Testis (tissue), 5 donors: ENCODE measurements at places on chromosomes 5 and 9.

GRCh38 chr9:106432631-106433030, 430.3 kb upstream of the ZNF462 start:
- no peak overlapping the region for H3K4me3 ChIP-seq
- H3K27me3 ChIP-seq: no peaks in the 10 kb centered on the region
- no peaks in the 10 kb centered on the region for H3K4me1 ChIP-seq
- H3K27ac ChIP-seq: no peak overlapping the region

DNA sequence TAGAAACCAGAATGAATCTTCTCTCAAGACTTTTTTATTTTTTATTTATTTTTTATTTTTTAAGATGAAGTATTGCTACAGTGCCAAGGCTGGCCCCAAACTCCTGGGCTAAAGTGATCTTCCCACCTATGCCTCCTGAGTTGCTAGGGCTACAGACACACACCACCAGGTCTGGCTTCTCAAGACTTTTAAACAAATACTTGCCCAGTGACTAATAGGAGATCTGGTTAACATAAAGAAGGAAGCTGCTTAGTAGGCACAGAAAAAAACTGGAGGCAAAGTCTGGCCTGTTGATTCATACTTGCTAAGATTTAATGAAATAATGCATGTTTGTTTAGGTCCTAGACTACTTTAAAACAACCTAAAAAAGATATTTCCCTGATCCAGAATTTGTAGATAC, 43.8 kb downstream of the SLC38A9 start:
- peaks cover 8% of the 10 kb centered on the region for H3K4me1 ChIP-seq
- no peak for DNase-seq
- H3K27ac ChIP-seq: no peak overlapping the region
- no peaks in the 10 kb centered on the region for H3K36me3 ChIP-seq

DNA sequence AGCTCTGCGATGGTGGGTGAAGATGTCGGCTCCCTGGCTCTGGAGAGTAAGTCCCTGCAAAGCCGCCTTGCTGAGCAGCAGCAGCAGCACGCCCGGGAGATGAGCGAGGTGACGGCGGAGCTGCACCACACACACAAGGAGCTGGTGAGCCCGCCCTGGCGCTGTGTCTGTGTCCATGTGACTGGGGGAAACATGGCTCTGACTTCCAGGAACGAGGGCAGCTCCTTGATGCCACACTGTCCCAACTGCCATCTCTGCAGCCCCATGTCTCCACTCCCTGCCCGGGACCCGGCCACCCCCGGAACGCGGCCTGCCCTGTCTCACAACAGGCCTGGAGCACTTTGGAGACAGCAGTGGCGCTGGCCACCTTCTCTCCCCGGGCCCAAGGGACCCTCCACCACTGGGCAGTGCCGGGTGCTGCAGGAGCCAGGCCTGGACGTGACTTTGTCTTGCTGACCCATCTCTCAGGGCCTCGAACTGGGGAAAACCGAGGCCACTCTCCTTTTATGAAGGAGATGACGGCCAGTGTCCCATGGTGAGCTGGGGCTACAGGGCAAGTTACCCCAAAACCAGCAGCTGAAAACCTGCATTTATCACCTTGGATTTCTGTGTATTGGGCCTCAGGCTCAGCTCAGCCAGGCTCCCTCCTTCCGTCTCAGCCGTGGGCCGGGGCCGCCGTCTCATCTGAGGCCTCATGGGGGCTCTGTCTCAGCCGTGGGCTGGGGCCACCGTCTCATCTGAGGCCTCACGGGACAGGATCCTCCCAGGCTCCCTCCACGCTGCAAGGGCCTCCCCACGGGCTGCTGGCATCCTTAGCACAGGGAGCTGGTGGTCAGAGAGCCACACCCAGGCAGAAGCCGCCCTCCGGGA, 28.6 kb downstream of the CEP72 start:
- H3K27me3 ChIP-seq: no peaks in the 10 kb centered on the region
- no peak overlapping the region for H3K4me3 ChIP-seq
- no peaks in the 10 kb centered on the region for H3K36me3 ChIP-seq
- no peak overlapping the region for H3K27ac ChIP-seq
- no peak for DNase-seq

- no peaks in the 10 kb centered on the region for H3K36me3 ChIP-seq
- H3K4me1 ChIP-seq: no peaks in the 10 kb centered on the region
- DNase-seq: peak; percentile 22
- H3K4me3 ChIP-seq: no peak overlapping the region
- no peak overlapping the region for H3K27ac ChIP-seq
Measured at GRCh38 chr5:26121338-26121737, 917.0 kb downstream of the CDH9 start.

- no peaks in the 10 kb centered on the region for H3K4me1 ChIP-seq
- H3K27ac ChIP-seq: no peak overlapping the region
- H3K27me3 ChIP-seq: no peaks in the 10 kb centered on the region
Measured at GRCh38 chr5:95873351-95873750, 50.8 kb upstream of the GLRX start.

DNA sequence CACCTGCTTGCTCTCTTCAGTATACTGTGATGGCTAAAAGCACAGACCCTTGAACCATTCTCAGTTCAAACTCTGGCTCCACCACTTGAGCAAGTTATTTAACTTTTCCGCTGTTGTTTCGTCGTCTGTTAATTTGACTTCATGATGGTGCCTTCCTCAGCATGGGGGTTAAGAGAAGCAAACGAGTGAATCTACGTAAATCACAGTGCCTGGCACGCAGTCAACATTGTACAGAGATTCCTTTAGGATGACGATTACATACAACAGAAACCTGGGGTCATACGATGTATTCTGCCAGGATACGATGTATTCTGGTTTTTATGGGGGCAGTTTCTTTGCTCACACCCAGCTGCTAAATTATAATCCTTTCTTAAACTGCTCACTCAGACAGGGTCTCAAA, 515.6 kb downstream of the CCDC171 start:
- DNase-seq: no peak
- H3K27ac ChIP-seq: no peak overlapping the region
- H3K4me1 ChIP-seq: no peaks in the 10 kb centered on the region
- H3K27me3 ChIP-seq: no peaks in the 10 kb centered on the region
- no peak overlapping the region for H3K4me3 ChIP-seq

DNA sequence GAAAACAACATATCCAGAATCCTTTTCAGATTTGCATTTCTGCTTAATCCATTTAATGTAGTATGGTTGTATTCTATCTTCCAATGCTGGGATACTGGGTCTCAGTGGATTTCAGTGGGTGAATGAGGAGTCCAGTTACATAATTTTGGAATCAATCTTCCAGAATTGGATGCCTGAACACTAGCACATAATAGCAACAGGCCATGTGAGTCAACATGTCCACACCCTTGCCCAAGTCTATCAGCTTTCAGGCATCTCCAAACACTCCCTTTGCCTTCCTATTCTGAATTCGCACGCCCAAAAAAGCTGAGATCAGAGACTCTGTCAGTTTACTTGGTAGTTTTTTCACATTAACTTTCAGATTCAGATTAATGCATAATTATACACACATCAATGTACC, 202.6 kb downstream of the TSSK1B start:
- DNase-seq: no peak
- no peaks in the 10 kb centered on the region for H3K27me3 ChIP-seq
- no peaks in the 10 kb centered on the region for H3K4me1 ChIP-seq
- no peaks in the 10 kb centered on the region for H3K36me3 ChIP-seq
- H3K27ac ChIP-seq: no peak overlapping the region

- DNase-seq: no peak
- no peaks in the 10 kb centered on the region for H3K36me3 ChIP-seq
- no peak overlapping the region for H3K4me3 ChIP-seq
- no peak overlapping the region for H3K27ac ChIP-seq
Measured at GRCh38 chr9:120263836-120264235, 316.1 kb downstream of the CDK5RAP2 start.

GRCh38 chr5:147892696-147893296, 13.5 kb downstream of the C5orf46 start:
- no peak overlapping the region for H3K27ac ChIP-seq
- no peak overlapping the region for H3K4me3 ChIP-seq

DNA sequence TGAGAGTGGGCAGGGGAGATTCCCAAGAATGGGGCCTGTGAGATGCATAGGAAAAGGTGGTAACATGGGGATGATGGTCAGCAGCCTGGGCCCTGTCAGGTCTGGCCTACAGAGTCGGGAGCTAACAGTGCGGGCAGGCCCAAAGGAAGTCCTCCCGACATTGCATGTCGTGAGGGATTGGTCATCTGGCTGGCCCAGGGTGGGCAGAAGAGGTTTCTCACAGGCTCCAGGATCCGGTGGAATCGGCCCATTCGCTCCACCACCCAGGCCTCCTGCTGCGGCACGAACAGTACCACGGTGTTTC, 514 bp downstream of the STOML2 start:
- H3K4me3 ChIP-seq: peak overlapping the region; percentile 78
- peaks cover 12% of the 10 kb centered on the region for H3K4me1 ChIP-seq
- H3K36me3 ChIP-seq: no peaks in the 10 kb centered on the region
- H3K27ac ChIP-seq: peak overlapping the region; percentile 90
- H3K27me3 ChIP-seq: no peaks in the 10 kb centered on the region

DNA sequence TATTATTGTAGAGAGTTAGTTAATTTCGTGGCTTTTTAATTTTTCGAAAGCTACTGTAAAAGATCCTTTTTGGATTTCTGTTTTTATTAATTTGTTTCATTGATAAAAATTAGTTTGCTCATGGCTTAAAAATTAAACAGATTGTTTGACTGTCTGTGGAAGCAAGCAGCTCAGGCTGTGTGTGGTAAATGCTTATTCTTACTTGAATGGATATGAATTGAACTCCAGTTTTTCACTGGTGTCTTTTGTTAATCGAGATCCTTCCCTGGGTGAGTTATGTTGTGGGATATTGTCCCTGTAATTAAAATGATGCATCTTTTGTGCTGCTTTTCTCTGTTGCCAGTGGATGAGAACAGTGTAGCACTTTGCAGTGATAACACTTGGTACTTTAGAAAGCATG, 75.3 kb downstream of the PIK3R1 start:
- DNase-seq: no peak
- no peak overlapping the region for H3K4me3 ChIP-seq
- no peak overlapping the region for H3K27ac ChIP-seq
- peaks cover 49% of the 10 kb centered on the region for H3K4me1 ChIP-seq
- H3K36me3 ChIP-seq: no peaks in the 10 kb centered on the region

DNA sequence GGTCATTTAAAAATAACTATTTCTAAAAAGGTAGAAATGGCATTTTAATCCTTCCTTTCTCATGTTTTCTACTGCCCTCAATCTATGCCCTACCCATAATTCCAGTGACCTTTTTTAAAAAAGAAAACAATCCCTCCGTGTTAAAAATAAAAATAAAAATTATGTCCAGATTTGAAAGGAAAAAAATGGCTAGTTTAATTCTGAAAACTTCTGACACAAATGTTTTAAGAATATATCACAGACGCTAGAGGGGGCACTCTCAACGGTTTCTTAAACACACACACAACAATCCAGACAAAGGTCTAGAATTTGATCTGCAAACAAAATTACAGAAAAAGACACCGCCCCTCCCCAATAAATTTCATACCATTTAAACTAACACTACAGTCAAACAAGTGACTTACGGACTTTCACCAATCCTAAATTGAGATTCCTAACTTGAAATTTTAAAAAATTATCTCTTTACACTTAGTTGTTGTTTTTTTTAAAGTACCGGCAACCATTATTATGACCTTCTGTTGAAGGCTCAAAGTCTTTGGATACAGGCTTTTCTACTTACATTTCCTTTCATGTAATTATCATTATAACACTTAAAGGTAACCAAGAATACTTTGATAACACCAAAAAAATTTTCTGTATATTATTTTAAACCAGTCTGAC, 38.2 kb downstream of the CLINT1 start:
- peak; percentile 43 for DNase-seq
- H3K4me1 ChIP-seq: peaks cover 9% of the 10 kb centered on the region
- no peaks in the 10 kb centered on the region for H3K27me3 ChIP-seq
- no peaks in the 10 kb centered on the region for H3K36me3 ChIP-seq
- no peak overlapping the region for H3K4me3 ChIP-seq
- peak overlapping the region; percentile 20 for H3K27ac ChIP-seq

GRCh38 chr9:125744616-125745015, 2.6 kb upstream of the PBX3 start:
- DNase-seq: no peak
- no peaks in the 10 kb centered on the region for H3K27me3 ChIP-seq
- no peak overlapping the region for H3K27ac ChIP-seq
- H3K4me1 ChIP-seq: peaks cover 3% of the 10 kb centered on the region

DNA sequence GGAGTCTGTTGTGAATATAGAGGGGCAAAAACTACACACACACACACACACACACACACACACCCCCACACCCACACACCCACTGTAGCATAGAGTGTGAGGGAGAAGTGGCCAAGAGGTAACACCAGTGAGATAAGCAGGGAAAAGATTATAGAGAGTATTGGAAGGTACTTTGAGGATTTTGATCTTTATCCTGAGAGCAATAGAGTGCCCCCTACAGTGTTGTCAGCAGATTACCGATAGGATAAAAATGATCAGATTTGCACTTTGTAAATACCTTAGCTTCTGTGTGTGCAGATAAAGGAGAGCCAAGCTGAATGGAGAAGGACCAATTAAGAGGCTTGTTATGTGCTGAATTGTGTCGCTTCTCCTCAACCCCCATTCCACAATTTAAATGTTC, 32.3 kb downstream of the ERCC6L2 start:
- H3K4me1 ChIP-seq: no peaks in the 10 kb centered on the region
- DNase-seq: no peak
- H3K27me3 ChIP-seq: no peaks in the 10 kb centered on the region
- no peak overlapping the region for H3K4me3 ChIP-seq
- no peak overlapping the region for H3K27ac ChIP-seq

DNA sequence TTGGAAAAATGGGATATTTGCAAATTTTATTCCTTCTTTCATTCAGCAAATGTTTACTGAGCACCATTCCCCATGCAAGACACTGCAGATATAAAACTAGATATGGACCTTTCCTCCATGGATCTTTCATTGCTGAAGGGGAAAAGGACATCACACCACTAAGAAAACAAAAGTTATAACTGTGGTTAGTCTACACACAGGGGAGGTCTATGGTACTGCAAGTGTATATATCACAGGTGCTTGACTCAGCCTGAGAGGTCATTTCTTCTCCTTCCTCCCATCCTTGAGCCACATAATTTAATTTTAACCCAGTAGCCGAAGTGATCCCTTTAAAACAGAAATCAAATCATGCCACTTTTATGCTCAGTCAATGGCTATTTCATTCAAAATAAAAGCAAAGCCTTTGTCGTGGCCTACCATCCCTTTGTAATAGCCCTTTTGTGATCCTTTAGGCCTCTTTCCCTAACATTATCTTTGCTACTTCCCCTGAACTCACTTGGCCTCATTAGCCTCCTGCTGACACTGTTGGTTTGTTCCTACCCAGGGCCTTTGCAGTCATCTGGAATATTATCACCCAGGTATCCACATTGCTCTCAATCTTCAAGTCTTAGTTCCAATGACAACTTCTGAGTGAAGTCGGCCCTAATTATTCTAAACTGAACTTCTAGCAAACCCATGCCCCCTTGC, 213.2 kb downstream of the GABRB2 start:
- no peak for DNase-seq
- H3K36me3 ChIP-seq: no peaks in the 10 kb centered on the region
- no peaks in the 10 kb centered on the region for H3K27me3 ChIP-seq
- no peak overlapping the region for H3K4me3 ChIP-seq
- H3K27ac ChIP-seq: no peak overlapping the region
